Endothelial cell of umbilical vein (primary cell): ENCODE measurements at places on chromosomes 16 and 17. TPM values are rescaled to one million over a fixed set of nuclear protein-coding genes. Genes with fewer than 3 reads are reported as not detected.
A peak's percentile ranks its signal among the peaks of the same experiment; 100 is the strongest.

Gene RNPS1
- 204 and 209 TPM in 2 replicates for total RNA-seq

Gene KRT25
- not detected in 2 replicates for total RNA-seq

- no peak for DNase-seq
Measured at GRCh38 chr16:66008136-66008535, 358.4 kb upstream of the CDH5 start.

- DNase-seq = no peak
Measured at GRCh38 chr16:78718141-78718540, 618.7 kb downstream of the WWOX start.

DNA sequence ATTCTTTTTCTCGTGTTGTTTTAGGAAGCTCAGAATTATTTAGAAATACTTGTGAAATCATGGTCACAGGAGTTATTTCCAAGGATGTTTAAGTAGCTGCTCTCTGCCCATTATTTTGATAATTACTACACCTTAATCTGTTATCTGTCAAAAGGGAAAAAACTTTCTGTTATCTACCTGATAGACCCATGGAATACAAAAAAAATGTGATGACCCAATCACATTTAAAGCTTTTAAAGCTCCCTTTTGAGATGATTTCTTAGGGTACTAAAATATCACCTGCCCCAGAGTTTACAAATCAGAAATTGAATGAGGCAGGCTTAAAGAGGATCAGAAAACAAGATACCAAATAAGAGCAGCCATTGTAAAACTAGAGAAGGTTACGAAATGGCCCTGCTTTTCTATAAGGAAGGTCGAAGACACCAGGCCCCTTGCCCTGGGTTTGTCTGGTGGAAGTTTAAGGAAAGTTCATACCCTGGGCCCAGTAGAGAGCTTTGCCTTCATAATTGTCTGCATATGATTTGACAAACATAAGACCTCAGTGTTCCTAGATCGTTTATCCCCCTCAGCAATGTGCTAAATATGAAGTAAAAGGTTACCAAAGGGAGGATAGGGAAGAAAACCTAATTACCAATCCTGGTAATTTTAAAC, 149.9 kb upstream of the TBX2 start:
- no peak for DNase-seq

Gene EVPL
- total RNA-seq = not detected in 2 replicates

DNA sequence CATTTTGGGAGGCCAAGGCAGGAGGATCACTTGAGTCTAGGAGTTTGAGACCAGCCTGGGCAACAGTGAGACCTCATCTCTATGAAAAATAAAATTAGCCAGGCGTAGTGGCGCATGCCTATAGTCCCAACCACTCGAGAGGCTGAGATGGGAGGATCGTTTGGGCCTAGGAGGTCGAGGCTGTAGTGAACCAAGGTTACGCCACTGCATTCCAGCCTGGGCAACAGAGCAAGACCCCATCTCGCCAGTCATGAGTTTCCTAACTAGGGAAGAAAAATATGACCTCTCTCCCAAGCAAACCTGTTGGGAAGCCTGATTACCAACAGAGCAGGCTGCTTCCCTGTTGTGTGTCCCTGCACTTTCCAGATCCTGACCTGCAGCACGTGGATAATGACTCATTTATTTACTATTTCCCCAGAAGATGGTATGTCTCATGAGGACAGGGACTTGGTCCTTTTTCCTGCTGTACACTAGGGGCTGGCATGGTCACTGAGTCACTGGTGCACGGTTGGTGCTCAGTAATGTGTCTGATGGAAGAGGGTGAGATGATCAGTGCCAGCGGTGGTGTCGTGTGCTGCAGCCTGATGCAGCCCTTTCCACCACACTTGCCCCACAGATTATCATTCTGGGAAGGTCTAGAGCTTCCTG, 30.8 kb downstream of the NMT1 start:
- DNase-seq = peak; percentile 11

DNA sequence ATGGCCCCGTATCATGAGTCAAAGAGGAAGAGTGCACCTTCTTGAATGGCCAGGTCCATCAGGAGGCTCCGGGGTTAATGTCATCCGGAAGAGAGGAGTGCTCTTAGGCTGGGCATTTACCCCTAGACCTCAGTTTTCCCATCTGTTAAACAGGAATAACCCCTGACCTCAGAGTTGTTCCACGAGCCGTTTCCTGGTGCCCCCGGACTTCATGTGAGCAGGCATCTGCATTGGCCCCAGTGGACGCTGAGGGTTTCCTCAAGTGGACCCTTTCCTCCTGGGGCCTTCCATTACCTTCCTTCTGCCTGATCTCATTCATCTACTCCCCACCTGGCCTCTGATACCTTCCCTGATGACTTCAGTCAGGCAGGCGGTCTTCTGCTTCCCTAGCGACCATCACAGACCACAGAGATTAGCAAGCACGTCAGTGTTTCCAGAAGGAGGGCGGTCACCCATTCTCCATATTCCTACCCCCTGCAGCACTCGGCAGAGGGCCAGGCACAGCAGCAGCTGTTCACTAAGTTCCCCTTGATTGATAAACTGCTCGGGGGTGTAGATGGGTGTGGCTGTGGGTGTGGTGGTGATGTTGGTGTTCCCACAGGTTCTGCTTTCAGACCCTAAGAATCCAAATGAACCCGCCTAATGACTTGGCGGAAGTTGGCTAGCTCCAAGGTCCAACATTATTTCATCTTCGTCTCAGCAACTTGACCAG, 346.6 kb upstream of the TNRC6C start:
- no peak for DNase-seq

Gene HSD17B2
- total RNA-seq = 2.8 and 4.5 TPM in 2 replicates

GRCh38 chr16:72809446-72809845, 238.5 kb downstream of the ZFHX3 start:
- DNase-seq = no peak

Gene TMEM235
- total RNA-seq = 0.38 TPM in 1 of 2 replicates, not detected in the other

DNA sequence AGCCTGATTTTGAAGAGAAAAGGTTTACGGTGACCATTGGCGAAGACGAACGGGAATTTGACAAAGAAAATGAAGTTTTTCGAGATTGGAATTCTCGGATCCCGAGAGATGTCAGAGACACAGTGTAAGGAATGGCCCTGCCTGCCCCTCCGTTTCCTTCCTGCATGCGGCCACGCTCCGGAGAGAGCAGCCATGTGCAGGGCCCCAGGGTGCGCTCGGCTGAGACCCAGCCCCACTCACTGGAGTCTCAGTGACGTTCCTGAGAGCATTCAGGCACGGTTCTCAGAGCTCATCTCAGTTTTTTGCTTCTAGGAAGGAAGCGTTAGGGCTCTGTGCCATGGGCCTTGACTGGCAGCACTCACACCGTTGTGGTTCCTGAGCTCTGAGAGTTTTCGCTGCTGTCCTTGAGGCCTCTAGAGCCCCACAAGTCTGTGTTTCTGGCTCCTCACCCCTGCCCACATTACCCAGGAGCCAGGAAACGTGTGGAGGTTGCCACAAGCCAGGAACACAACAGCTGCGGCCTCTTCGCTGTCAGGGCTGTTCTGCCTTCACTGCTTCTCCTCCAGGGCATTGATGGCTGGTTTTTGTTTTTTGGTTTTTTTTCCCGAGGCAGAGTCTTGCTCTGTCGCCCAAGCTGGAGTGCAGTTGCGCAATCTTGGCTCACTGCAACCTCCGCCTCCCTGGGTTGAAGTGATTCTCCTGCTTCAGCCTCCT, 29.8 kb downstream of the ZC3H18 start:
- DNase-seq = no peak

DNA sequence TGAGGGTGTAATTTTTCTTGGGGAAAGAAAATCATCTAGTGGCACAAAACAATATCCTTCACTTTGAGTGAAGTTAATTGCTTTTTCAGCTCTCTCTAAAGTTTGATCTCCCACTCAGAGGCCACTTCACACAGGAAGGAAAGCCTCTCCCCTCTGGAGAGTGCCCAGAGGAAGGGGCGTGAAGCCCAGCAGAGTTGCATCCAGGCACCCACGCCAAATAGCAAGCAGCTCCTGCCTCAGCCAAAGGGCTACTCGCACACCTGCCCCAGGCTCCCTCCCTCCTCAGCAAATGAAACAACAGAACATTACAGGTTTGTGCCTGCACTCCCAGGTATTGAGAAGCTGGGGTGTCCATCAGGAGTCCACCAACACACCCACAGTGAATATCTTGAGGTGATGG, 183.0 kb upstream of the RPL38 start:
- no peak for DNase-seq

Gene ARHGDIG
- total RNA-seq = 0.93 and 1.9 TPM in 2 replicates

DNA sequence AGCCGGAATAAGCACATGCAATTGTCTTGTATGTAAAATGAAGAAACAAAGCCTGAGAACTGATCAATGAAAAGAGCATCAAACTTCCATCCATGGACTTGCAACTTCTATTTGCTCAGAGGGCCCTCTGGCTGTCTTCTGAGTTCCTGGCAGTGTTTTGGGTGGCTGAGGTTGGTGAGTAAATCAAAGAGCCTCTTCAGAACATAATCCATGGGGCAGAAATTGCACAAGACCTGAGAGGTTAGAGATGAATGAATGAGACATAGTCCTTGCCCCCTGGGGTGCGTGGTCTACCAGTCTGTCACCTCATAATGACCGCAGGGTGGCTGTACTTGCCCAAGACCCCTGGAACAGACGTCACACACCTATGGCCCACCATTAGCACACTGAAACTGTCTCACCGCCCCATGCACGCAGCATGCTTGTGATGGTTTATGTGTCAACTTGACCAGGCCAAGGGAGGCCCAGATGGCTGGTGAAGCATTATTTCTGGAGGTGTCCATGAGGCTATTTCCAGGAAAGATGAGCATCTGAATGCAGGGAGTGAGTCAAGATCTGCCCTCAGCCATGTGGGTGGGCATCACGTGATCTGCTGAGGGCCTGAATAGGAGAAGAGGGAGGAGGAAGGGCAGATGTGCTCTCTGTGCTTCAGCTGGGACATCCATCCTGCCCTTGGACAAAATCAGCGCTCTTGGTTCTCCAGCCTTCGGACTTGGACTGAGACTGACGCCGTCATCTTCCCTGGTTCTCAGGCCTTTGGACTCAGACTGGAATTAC, 8.3 kb downstream of the PIK3R6 start:
- DNase-seq = no peak

- no peak for DNase-seq
Measured at GRCh38 chr16:85661740-85662481, 26.8 kb downstream of the GINS2 start.

GRCh38 chr16:68668266-68668665, 23.2 kb downstream of the CDH3 start:
- no peak for DNase-seq

GRCh38 chr17:55683550-55684315, 38.9 kb downstream of the TMEM100 start:
- DNase-seq = no peak

Gene GPR139
- not detected in 2 replicates for total RNA-seq

Gene TLK2
- 37.6 and 40.7 TPM in 2 replicates for total RNA-seq

- DNase-seq = peak; percentile 38
Measured at GRCh38 chr16:49608779-49609178, 235.2 kb downstream of the C16orf78 start.

GRCh38 chr16:20675488-20676267, 21.8 kb downstream of the ACSM1 start:
- DNase-seq = peak; percentile 26

Gene NMRAL1
- 38.4 and 48.0 TPM in 2 replicates for total RNA-seq

- DNase-seq = no peak
Measured at GRCh38 chr16:11409398-11409797, 64.1 kb downstream of the RMI2 start.

Gene AFMID
- 33.5 and 46.3 TPM in 2 replicates for total RNA-seq

Gene TBC1D3
- total RNA-seq = 1.9 and 2.6 TPM in 2 replicates

DNA sequence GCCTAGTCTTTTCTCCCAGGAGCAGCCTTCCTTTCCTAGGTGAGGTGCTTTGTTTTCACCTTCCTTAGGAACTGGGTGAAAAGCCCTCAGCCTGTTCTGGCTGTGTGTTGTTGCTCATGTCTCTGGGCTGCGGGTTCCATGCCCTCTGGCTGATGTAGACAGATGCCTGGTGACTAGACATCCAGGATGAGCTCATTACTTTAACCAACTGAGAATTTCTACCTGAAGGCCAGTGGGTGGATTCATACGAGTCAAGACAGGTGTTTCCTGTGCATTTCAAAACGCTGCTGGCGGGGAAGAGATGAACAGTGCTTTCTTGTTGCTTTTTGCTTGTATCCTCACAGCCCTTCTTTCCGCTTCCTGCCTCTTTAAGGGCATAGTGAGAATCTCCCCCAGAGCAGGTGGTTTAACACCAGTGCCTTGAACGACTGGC, 22.3 kb downstream of the SAP30BP start:
- no peak for DNase-seq

DNA sequence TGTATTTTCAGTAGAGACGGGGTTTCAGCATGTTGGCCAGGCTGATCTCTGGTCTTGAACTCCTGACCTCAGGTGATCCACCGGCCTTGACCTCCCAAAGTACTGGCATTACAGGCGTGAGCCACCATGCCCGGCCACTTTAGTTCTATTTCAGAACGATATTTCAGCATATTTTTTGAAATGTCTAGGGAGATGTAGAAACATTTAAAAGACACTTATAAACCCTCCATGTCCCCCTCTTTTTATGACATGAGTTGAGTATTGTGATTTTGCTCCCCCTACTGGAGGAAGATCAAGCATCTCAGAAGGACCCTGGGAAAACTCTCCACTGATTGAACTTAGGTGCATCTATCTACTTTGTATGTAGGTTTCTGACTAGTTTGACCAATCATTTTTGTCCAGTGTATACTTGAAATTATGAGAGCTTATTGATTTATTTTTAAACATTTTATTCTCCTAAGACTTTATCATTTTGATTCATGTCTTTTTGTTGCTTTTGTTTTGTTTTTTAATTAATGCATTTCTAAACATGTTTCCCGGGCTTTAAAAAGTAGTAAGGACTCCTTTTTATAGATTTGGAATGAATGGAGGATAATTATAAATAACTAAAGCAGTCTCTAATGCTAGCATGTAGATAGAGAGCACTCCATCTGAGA, 105.1 kb downstream of the CHD9 start:
- peak; percentile 70 for DNase-seq

Gene KRT13
- total RNA-seq = not detected in 2 replicates

DNA sequence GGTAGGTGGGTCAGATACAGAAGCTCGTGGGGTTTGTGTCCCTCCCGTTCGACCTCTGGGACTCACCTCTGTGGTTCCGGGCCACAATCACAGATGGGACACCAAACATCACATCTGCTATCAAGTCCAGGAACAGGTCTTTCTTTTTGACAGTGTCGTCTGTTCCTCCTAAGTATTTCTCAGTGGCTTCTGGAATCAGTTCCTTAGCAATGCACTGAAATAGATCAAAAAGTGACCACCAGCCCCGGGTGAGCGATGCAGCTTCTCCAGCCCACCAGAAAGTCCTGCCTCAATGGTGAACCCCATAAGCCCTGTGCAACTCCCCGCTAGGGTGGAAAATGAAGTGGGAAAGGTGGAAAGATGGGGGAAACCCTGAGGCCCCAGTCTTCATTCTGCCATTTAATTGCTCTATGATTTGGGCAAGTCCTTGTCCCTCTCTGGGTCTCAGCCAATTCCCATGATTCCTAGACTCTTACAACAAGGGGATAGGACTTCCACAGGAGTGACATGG, 22.4 kb downstream of the CES1 start:
- no peak for DNase-seq

DNA sequence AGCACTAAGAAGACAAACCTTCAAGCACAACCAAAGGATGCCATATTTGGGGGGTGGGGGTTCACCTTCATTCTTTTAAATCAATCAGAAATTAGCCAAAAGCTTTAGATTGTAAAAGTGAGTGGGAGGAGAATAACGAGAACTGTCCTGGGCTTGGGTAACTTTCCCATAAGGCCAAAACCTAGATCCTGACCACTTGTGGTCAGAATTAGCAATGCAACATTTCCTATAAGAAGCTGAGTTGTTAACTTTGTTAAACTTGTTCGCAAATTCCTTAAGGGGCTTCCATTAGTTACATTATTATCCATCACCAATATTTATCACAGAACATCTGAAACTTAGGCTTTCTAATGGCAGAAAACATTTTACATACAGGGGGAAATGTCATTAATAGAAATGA, 25.1 kb downstream of the STAT5B start:
- peak; percentile 41 for DNase-seq

GRCh38 chr17:53462393-53462811, 360.3 kb upstream of the KIF2B start:
- peak; percentile 40 for DNase-seq
